Activated CD8-positive, alpha-beta memory T cell treated with anti-CD3 and anti-CD28 coated beads for 4 hours (primary cell): ENCODE measurements at places on chromosomes 7 and 10.

- no peak for DNase-seq
Measured at GRCh38 chr7:153838591-153838990, 213.6 kb upstream of the DPP6 start.

DNA sequence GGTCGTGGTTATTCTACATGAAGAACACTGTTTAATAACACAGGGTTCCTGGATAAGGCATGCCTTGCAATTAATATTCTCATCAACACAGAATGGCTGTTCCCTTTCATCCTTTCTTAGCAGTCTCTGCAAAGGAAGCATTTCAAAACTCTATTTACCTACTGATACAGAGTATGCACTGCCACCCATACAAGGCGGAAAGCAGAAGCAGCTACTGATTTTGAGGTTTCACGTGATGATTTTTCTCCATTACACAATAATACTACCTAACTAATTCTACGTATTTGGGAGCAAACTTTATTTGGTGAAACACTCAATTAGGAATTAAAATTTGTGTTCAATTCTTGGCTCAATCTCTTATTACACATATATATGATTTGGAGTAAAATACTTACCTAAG lies 43.0 kb upstream of the COL1A2 start:
- DNase-seq: no peak

- peak; percentile 79 for DNase-seq
Measured at GRCh38 chr7:63925626-63926460, 72.8 kb upstream of the ZNF722 start.

- no peak for DNase-seq
Measured at GRCh38 chr7:120949393-120949911, 1.1 kb upstream of the ING3 start.

GRCh38 chr10:14102056-14102455 lies 228.7 kb downstream of the FRMD4A start:
- no peak for DNase-seq

GRCh38 chr10:112446855-112447619 lies at the start of the genes VTI1A and ZDHHC6:
Gene VTI1A, plus strand, starts transcription at chr10:112447215. Its CDS starts 159 bp downstream, at chr10:112447374.
Gene ZDHHC6, minus strand, starts transcription at chr10:112446914. Its CDS starts 1,478 bp downstream, at chr10:112445436.
- DNase-seq: peak; percentile 68

- no peak for DNase-seq
Measured at GRCh38 chr10:70518695-70519094, 40.1 kb downstream of the PALD1 start.

- DNase-seq: no peak
Measured at GRCh38 chr10:35598379-35598778, 6.8 kb upstream of the GJD4 start.

- no peak for DNase-seq
Measured at GRCh38 chr10:45000138-45000751, 478 bp upstream of the ZNF22 start.

DNA sequence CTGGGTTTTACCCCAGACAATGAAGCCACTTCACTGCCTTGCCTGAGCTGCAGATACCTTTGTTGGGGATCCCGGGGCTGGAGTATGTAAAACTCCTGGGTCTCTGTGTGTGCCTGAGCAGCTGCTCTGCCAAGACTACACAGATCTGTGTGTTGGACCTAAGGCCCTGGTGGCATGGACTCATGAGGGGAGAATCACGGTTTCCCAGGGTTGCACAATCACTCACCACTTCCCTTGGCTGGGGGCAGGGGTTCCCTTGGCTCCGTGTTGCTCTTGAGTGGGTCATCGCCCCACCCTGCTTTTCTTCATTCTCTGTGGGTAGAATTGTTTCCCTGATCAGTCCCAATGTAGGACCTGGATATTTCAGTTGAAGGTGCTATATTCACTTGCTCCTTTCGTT lies 13.9 kb upstream of the TBATA start:
- no peak for DNase-seq

- no peak for DNase-seq
Measured at GRCh38 chr10:72567889-72568640, 57.8 kb downstream of the MICU1 start.

DNA sequence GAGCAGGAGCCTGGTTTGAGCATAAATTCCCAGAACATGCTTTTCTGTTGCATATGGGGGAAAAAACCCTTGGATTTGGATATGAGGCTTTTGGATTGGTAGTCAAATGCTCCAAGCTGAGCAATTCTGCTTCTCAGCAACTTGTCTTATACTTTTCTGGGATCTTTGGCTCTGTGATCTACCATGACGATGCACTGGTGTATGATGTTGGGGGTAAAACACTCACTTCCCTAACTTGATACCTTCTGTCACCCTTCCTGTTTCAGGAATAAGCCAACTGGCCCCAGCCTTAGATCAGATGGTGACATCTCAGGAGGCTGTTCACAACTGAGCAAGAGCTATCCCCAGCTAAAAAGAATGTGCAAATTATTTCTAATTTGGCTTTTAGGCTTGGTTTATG lies 13.1 kb upstream of the CPA4 start:
- DNase-seq: no peak

DNA sequence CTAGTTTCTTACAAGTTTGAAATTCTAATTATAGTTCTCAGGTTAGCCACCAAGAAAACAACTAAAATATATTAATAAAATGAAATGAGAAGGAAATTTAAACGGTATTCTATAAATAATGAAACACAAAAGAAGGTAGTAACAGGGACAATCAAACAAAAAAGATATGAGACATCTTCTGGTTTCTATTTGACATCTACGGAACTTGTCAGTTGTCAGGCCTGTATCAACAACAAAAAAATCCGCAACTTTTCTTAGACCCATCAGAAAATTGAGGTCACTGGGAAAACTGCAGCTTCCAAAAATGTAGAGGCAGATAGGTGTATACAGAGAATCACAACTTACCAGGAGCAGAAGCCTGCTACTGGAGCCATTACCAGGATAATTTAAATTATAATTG lies 70.6 kb downstream of the ZPBP start:
- DNase-seq: no peak

- no peak for DNase-seq
Measured at GRCh38 chr10:78339251-78339650, 305.6 kb downstream of the RPS24 start.

DNA sequence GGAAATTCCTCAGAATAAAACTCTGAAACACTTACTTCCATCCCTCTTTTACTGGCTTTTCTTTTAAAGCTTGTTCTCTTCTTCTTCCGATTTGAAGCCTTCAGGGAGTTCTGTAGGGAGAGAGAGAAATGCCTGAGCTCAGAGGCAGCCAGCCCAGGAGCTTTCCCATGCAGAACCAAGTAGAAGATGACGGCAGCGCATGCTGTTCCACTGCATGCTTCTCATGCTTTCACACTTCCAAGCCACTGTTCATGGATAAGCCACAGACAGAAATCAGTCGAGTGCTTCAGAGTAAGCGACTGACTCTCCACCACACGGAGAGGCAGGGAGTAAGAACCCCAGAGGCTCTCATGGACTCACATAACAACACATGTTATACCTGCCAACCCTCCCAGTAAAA lies 237.3 kb downstream of the DGKI start:
- DNase-seq: no peak

DNA sequence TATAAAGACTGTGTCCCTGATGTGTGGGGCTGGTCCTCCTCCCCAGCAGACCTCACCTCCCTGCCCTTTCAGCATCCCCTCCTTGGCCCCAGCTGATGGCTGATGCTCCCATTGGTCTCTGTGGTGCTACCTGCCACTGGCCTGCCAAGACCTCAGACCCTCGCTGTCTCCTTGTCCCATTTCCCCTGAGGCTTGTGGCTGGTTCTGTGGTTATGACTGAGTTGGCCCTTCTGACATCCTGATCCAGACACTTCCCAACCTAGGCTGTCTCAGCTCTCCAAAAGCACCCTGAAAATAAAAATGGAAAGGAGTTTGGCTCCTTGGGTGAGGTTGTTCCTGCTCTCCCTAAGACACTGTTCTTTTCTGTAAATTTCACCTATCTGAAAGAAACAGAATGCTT lies 214.2 kb downstream of the RPS24 start:
- DNase-seq: no peak

DNA sequence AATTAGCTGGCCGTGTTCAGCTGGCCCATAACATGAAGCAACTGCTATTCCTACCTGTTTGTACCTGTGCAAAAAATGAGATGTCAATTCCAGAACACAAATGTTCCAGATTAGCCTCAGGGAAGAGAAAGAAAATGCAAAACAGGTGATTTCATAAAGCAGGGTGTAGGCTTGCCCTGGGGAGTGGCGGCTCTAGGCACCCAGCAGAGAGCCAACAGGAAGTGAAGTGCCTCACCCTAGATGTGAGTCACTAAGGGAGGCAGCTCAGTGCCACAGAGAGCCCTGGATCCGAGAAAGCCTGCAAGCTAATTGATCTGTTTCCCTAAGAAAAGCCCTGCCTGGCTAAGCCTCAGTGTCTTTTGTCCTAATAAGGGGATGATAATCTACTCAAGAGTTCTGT lies 240.0 kb downstream of the ARHGAP21 start:
- DNase-seq: no peak

GRCh38 chr10:131821378-131822012 lies 79.3 kb upstream of the PPP2R2D start:
- DNase-seq: no peak

- DNase-seq: no peak
Measured at GRCh38 chr7:80089366-80089765, 45.3 kb upstream of the GNAI1 start.

DNA sequence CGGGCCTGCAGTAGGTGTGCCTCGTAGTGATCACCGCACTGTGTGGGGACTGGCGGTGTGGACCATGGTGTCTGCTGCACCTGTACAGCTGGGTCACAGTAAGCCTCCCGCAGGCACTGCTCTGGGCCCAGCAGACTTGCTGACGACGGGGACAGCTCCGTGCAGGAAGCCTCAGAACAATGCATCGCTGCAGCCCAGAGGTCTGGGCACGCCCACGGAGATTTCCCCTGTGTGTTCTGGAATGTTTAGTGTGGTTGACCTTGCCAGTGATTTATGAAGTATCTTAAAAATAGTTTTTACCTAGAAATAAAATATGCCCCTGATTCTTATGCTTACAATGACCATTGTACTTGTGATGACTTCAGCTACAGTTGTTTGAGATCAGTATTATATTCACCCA lies 59.1 kb upstream of the ZNF32 start:
- DNase-seq: no peak

DNA sequence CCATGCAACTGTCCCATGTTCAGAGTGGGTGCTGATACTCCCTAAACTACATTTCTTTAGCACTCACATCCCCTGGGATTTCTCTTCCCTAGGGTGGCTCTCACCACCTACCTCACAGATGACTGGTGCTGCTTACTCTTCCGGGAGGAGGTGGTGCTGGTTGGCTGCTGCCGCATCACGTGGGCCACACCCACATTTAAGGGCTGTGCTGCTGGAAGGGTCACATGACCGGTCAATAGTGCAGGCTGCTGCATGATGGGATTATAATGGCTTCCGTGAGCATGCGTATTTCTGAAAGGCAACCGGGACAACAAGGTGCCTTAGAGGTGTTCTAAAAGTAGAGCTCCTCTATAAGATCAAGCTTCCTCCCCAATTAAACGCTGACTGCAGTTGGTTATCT lies 76.8 kb downstream of the CLEC2L start:
- no peak for DNase-seq

DNA sequence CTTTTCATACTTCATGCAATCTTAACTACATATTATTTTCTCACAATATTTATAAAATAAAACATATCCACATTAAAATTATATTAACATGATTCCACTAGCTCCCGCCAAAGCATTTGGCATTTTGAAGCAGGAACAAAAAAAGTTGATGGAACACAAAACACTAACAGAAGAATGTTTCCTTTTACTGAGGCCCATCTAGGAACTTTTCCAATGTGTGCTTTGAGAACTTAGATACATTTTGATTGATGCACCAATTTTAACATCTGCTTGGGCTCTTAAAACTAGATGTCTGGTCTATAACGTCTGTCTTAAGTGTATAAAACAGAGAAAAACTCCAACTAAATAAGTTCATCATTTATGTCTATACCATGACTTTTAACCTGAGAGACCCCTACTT lies 1214.8 kb downstream of the SORCS1 start:
- no peak for DNase-seq

DNA sequence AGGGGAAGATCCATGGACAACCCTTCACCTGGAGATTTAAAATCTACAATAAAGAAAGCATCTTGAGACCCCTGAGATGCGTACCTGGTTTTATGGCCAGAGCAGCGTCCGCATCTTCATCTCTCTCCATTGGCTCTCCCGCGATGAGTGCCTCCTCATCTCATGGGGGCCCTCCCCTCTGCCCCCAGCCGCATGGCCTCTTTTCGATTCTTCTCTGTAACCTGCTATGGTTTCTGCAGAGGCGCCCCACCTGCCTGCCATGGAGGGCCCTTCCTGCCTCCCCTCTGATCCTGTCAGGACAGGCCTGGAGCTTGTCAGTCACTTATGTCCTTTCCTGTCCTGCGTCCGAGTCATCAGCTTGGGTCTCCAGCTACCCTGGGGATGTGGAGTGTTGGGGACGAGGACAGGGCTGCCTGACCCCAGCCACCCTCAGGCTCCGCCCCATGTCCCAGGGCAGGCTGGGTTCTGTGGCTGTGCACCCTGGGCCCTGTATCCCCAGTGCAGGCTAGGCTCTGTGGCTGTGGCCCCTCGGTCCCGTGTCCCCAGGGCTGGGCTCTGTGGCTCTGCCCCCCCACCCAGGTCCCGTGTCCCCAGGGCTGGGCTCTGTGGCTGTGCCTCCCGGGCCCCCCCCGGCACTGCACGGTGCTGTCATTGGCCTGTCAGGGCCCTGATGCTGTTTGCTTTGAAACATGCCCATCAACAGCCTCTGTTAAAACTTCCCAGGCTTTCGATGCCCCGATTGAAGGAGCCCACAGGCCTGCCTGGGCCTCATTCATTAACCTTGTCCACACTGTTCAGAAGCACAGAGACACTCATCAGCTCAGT lies 99.8 kb downstream of the WDR37 start:
- no peak for DNase-seq

DNA sequence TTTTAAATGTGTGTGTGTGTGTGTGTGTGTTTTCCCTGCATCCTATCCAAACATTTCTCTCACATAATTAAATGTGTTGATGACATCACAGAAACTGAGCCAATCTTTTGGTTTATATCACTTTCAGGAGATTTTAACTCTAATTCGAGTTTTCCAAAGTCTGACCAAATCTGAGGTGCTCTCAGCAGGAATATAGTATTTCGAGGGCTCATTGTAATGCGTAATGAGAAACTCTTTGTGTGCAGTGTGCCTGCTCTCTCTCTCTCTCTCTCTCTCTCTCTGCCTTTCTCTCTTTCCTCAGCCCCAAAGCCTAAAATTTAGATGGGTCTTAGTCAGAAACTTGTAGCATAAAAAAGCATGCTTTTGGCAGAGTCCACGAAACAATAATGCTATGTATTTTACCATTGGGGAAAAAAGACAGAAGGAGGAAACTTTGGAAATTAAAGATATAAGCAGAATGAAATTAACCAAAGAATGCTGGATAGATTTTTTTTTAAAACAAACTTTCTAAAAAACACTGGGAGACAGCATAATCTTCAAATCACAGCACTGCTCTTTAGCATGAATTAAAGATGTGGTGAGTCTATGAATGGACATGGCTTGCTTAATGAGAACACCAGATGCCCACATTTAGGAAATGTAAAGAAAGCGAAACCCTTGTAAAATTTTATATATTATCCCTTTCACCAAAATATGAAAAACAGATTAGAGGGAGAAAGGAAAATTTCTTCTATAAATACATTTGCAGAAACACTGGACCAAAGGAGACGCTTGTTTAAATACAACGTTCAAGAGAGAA lies 206.8 kb upstream of the HABP2 start:
- DNase-seq: no peak
